CD4-positive, alpha-beta T cell treated with Interleukin-17A for 4 hours (primary cell): ENCODE measurements at places on chromosomes 7 and 10.

DNA sequence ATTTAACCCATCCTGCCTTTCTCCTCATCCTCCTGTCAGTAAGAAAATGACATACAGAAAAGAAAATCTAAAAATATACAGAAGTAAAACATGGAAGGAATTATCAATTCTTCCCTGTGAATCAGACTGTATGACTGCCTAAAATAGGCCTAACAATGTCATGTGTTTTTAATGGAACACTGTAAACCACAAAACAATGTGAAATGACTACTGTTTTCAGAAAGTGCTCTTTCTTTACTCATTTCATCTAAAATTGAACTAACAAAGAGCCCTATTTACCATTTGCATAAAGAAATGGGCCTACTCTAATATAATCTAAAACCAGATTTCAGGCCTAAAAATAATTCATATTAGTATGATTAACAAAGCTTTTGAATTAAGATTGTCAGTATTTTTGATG lies 35.7 kb downstream of the SEMA3E start:
- DNase-seq: no peak

DNA sequence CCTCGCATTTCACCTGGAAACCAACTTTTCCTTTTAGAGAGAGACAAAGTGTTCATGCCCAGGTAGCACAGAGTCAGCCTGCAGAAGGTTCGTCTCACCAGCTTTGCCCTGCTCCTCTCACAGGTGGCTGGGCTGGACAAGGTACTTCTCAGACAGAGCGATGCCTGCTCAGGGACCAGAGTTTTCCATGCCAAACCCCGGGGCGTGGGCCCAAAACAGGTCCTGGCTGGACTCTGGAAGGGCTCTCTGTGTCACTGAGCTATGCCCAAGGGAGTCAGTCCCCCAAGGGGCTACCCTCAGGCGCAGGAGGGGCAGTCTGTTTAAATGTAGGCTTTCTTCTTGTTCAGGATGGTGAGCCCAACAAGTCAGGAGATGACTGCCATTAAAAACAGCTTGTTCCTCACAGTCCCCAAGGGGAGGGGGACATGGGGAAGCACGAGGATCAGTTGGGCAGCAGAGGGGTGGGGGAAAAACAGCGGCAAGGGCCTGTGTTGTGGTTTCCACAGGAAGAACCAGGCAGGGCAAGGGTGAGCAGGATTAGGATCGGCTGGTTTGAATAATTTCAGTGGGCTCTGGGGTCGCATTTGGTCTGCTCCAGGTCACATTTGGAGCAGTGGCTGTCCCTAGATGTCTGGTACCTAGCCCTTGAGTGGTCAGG lies 55.5 kb upstream of the FIGNL1 start:
- DNase-seq: no peak

- no peak for DNase-seq
Measured at GRCh38 chr10:132018446-132018845, 36.7 kb upstream of the BNIP3 start.

DNA sequence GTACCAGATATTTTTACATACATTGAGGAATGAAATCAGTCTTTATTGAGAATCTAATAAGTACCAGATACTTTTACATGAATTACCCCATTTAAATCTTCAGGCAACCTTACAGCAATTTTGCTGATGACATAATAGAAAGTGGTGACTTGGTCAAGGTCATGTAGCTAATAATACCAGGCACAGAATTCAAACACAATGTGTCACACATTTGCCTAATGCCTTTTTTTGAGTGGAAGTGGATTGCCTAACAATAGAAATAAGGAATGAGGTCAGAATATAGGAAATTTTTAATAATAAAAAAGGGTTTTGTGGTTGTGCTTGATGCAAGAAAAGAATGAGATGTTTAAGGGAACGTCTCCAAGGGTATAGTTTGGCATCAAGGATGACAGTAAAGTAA lies 466.6 kb upstream of the IGFBP3 start:
- DNase-seq: no peak

- DNase-seq: no peak
Measured at GRCh38 chr10:112030431-112030830, 153.1 kb downstream of the GPAM start.

- peak; percentile 23 for DNase-seq
Measured at GRCh38 chr10:70348228-70348850, 34.1 kb downstream of the LRRC20 start.

- DNase-seq: no peak
Measured at GRCh38 chr10:11517150-11517549, 94.3 kb downstream of the USP6NL start.

GRCh38 chr7:50783801-50784507 lies 1.3 kb upstream of the GRB10 start:
- DNase-seq: no peak
